ENCODE measurements at places on chromosomes 7 and 10.

GRCh38 chr10:125205431-125205830, 45.1 kb upstream of the CTBP2 start:
- DNase-seq: no peak

- peak; percentile 34 for DNase-seq
These were observed 17.3 kb downstream of the TLL2 start for GRCh38 chr10:96496281-96496925.

GRCh38 chr10:128147064-128147463, 20.8 kb upstream of the MKI67 start:
- no peak for DNase-seq

DNA sequence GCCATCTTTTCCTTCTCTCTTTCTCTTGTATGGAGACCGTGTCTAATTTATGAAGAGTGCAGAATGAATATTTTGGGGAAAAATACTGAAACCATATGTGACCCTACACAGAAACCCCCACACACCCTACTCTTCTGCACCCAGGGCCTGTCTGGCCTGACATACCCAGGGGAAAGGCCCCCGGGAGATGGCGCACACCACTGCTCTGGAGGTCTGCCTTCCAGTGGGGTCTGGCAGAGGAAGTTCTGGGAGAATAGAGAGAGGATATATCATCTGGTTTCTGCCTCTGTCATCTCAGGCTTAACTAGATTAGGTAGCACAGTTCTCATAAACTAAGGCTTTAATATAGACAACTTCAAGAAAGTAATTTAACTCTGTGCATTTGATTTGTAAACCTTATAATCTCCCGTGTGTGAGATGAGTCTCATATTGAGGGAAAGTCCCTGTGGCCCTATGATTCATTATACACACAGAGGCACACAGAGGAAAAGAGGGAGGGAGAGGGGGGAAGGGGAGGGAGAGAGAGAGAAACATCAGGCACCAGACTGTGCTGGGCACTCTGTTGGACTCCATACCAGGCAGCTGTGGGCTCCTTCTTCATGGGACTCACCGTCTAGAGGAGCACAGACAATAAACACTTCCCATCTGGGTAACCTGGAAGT, 123.3 kb downstream of the AOAH start:
- no peak for DNase-seq

DNA sequence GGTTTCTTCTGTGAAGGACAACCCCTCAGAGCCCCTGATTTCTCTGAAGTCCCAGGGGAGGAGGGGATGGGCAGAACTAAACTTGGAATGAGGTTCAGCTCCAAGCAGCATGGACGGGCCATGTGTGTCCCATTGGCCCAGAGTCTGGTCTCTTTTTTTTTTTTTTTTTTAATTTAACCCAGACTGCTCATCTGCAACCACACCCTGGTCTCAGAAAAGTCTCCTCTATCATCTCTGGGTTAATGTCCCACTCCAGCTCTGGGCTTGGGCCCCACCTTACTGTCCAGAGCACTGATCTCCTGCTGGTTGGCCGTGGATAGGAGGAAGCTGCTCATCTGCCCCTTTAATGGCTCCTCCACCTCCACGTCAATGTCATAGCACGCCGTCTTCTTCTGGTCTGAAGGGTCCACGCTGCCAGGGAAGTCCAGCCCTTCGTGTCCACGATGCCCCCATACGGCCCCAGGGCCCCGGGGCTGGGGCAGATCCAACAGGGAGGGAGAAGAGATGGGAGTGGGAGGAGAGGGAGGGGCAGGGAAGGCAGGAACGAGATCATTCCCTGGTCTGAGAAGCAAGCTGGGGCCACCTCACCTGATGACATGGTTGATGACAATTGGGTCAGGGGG, 7.7 kb downstream of the CHPF2 start:
- no peak for DNase-seq

- no peak for DNase-seq
These were observed 108.9 kb upstream of the ZMIZ1 start for GRCh38 chr10:78959924-78960285.

DNA sequence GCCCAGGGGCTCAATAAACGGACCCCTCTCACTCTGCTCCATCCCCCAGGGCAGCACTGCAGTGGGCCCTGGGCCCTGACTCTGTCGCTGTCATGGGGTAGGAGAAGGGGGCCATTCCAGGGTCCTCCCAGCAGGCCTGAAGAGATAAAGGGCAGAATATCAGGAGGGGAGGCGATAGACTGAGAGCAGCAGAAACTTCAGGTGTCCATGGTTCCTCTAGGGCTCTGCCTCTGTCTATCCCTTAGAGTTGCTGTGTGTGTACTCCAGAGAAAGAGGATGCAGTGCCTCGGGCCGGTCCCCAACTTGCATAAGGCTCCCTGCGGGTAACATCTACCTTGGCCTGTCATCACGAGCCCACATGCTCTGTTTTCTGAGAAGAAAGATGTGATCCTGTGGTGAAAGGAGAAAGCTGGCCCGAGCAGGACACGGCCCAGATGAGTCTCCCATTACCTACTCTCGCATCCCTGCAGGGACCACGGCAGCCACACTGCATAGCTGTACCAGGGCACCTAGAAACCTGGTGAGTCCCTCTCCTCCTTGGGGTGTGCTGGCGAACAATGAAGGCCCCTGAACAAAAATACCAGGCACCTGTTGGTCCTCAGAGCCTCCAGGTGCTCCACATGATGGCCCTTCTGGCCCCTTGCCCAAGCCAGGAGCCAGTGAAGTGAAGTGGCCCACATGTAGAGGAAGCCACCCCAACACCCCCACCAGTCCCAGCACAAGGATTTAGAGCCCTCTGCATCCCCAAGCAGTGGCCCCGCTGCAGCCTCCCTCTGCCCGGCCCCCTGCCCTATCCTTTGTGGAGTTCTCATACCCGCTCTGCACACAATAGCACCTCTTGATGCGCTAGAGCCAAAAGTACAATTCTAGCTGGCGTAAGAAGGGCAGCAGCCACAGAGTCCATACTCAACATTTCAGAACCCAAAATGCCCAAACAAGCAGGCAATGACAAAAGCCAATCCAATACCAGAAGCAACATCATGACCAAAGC, 106.8 kb downstream of the ARHGAP22 start:
- DNase-seq: no peak

DNA sequence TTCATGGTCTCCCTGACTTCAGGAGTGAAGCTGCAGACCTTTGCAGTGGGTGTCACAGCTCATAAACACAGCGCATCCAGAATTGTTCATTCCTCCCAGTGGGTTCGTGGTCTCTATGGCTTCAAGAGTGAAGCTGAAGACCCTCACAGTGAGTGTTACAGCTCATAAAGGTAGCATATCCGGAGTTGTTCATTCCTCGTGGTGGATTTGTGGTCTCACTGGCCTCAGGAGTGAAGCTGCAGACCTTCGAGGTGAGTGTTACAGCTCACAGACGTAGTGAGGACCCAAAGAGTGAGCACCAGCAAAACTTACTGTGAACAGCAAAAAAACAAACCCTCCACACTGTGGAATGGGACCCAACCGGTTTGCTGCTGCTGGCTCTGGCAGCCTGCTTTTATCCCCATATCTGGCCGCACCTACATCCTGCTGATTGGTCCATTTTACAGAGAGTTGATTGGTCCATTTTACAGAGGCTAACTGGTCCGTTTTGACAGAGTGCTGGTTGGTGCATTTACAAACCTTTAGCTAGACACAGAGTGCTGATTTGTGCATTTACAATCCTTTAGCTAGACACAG, 308.8 kb downstream of the PTPRN2 start:
- DNase-seq: no peak

GRCh38 chr10:78470267-78471103, 436.8 kb downstream of the RPS24 start:
- DNase-seq: no peak

GRCh38 chr7:140691376-140692045, 5.0 kb upstream of the NDUFB2 start:
- DNase-seq: no peak

- DNase-seq: no peak
These were observed 23.2 kb downstream of the KPNA7 start for GRCh38 chr7:99184532-99185218.

DNA sequence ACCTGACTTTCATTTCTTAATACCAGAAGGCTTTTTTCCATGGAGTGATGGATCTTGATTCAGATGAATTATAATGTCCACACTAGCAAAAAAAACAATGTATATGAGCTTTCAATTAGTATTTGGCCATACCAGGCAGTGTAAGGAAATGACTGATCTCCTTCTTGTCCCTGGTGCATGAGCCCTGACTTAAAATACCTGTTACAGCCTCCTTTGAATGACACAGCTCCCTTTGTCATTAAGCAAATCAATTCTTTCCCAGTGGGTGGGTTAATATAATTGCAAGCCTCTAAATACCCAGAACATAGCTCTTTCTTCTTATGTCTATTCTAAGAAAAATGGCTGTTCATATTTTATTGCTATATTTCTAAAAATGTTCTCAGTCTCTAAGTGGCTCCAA, 164.7 kb downstream of the C1GALT1 start:
- DNase-seq: no peak

DNA sequence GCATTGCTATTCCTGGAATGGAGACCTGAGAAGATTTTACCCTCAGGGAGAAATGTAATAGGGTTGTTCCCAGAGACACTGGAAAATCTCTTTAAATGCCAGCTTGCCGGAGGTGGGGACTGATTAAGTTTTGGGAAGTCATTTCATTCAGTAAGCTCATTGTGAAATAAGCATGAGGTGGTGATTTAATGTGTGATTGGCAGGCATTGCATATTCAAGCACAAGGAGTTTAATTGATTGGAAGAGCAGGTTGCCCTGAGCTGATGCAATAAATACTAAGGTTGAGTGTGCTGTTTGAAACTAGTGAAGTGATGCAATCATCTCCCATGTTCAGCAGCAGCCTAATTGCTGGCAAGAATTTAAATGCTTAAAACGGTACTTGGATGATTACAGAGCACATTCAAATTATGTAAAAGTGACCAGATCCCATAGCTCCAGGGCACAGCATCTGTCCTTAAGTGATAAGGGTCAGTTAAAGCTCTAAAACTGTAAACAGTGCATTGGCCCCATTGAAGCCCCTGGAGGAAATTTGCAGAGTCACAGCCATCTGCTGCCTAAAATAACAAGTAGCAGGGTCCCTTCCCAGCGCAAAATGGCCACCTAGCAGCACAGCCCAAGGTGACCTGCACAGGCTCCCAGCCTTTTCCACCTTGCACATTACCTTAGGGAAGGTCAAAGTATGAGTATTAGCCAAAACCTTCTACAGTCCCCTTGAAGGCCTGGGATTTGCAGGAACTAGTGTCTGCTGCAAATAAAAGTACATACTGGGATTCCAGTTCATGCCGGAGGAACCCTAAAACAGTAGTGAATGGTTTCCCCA, 92.1 kb downstream of the CCDC71L start:
- DNase-seq: no peak

Measured in femur (tissue), 1 donor.